AG08396 (cell line): ENCODE measurements at places on chromosomes 3 and 15.

DNA sequence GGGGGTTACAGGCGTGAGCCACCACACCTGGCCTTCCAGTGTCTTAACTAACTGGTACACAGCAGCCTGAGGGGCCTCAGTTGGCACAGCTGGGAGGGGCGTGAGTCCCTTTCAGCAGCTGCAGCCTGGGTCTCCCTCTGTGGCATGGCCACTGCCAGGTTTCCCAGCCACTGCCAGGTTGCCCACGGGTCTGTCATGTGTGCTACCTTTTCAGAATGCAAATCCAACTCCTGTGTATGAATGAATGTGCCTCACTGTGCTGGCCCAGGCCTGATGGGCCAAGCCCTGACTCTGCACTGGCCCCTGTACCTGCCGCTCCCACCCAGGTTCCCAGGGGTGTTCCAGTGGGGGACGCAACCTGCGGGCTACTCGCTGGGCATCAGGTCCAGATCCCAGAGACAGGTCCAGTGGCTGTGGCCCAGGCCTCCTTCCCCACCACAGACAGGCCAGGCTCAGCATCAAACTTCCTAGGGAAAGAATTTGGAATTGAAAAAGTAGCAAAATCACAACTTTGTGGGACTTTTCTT, 26.0 kb downstream of the WHAMM start:
- no peak for DNase-seq

DNA sequence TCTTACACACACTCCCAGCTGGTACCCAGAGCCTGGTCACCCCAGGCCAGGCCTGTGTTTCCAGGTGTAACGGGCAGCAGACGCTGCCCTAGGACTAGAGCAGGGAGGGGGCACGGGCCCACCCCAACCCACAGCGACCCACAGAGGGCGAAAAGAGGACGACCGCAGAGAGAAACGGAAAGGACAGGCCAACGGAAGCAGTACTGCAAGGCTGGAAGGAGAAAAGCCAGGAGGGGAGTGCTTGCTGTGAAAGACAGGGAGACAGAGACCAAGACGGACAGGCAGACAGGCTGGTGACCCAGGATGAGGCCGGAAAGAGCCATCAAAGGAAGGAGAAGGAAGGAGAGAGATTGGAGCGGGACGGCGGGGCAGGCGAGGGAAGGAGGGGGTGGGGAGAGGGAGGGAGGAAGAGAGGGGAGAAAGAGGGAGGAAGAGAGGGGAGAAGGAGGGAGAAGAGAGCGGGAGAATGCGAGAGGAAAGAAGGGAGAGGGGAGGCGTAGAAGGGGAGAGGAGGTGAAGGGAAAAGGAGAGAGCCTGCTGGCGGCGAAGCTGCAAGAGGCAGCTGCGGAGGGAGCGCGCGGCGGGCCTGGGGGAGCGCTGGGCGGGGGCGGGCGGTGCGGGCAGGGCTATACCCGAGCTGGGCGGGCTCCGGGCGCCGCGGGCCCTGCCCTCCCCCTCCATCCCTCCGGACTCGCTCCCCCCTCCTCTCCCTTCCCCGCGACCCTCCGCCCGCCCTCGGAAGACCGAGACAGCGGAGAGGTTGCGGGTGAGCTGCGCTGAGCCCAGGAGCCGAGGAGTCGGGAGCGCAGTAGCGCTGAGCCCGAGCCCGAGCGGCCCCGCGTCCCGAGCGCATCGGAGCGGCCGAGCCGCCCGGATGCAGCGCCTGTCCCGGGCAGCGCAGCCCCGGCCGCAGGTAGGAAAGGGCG, at the start of gene SLC6A1:
Gene SLC6A1, plus strand, starts transcription at position 732 of the 926 bp plus-strand sequence. CDS start 24,464 bp downstream, outside the sequence.
- DNase-seq = no peak

DNA sequence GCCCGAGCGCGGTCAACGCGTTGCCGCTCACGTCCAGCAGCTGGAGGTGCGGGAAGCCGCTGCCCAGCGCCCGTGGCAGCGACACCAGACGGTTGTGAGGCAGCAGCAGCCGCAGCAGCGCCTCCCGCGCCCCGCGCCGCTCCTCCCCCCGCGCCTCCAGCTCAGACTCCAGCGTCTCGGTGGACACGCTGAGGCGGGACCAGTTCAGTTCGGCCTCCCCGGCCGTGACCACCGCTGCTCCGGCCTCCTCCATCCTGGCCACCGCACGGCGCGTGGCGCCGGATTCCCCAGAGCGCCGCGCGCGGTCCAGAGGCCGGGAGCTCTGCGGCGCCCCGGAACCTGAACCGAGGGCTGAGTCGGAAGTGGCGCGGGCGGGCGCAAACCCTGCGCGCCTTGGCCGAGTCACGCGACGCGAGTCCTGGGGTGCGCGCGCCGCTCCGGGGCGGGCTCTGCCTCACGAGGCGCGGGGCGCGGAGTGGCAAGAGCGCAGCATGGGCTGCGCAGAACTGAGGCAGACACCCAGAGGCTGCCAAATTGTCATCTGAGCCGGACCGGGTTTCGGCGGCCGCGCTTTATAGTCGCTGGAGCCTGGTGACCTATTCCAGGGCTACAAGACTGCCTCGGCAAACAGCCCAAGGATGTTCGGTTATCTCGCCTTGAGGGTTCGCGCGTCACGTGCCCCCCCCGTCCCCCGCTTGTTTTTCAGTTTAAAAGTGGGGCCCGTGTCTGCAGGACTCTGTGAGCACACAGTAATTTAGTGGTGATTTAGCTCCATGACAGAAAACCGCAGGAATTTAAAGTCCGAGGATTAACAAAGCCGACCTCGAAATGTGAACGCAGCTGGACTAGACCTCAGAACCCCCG, at the start of gene LRRC58:
Gene LRRC58, minus strand, starts transcription at position 364 of the 864 bp plus-strand sequence. Its CDS starts 111 bp downstream, at position 253.
- DNase-seq = peak; percentile 96

DNA sequence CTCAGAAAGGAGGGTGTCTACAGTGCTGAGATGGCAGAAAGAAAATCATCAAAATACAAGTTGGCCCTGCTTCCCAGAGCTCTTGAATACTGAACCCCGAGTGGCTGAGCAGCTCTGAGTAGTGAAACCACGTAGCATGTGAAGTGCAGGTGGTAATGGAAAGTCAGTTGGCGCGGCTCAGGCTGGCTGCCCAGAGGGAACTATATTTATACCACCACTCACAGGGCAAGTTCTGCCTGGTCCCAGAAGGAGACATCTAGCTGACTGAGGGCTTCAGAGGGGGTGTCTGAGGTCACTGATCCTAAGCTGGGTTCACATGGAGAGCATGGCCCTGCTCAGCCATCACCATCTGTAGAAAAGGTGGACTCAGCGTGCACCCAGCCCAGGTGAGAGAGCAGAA, 129.6 kb upstream of the AGBL1 start:
- no peak for DNase-seq

- no peak for DNase-seq
Observed at GRCh38 chr3:146817704-146818103, 212.6 kb upstream of the PLSCR5 start.
